Neural crest cell (in vitro differentiated cells): ENCODE measurements at places on chromosomes 7 and 10.

DNA sequence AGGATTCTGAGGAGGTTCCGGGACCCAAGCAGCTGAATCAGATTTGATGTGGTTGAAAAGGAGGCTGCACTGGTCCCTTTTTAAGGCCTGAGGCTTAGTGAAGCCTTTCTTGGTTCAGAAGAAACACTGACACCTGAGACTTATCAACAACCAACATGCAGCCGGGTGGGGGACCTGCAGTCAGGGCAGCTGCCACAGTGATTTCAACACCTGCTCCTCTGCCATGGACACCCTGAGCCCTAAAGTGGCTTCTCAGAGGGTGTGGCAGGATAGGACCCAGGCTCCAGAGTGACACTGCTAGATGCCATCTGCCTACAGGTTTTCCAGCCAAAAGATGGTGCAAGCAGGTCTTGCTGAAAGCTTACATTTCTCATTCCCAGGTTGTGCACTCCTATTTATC is 99.3 kb downstream of the COL13A1 start:
- DNase-seq, result no peak

GRCh38 chr7:2640482-2640830 is 8.7 kb downstream of the TTYH3 start:
- no peak for DNase-seq

DNA sequence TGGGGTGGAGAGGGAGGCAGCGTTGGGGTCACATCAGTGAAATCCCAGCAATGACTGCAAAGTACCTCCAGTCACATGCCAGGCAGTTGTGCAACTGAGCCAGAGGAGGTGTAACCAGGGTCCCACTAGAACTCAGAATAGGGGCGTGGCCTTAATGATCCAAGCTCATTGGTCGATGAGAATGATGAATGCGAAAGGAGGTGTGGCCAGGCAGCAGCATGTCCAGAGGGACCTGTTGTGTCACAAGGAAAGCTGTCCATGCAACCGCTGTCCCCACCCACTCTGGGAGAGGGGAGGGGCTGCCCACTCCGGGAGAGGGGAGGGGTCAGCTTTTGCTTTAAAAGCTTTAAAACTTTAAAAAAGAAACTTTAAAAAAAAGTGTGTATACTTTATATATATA is 25.3 kb upstream of the MTPAP start:
- DNase-seq, result no peak

- no peak for DNase-seq
These were observed 46.9 kb downstream of the GPR141 start for GRCh38 chr7:37730501-37730900.

- DNase-seq, result no peak
These were observed 759.4 kb downstream of the CNTNAP2 start for GRCh38 chr7:146875981-146876380.
